GM19239 (cell line): ENCODE measurements at places on chromosomes 7 and 10.

- no peak for DNase-seq
These were observed 898.1 kb downstream of the XPNPEP1 start for GRCh38 chr10:109025172-109025571.

DNA sequence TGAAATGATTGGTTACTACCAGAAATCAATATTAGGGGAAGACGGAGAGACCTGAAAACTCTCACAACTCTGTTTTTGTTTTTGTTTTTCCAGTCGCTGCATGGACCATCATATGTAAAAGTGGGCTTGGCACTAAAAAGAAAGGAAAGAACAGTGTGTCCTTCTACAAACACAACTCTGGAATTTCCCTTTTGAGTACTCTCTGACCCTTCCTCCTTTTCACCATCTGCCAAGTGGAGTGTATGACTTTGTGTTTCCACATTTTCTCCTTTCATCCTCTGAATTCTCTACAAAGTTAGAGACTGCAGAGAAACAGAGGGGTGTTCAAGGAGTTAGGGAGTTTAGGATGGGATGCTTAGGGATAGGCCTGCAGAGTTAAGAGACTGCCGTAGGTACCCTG lies 92.0 kb downstream of the MDFIC start:
- DNase-seq, result no peak

DNA sequence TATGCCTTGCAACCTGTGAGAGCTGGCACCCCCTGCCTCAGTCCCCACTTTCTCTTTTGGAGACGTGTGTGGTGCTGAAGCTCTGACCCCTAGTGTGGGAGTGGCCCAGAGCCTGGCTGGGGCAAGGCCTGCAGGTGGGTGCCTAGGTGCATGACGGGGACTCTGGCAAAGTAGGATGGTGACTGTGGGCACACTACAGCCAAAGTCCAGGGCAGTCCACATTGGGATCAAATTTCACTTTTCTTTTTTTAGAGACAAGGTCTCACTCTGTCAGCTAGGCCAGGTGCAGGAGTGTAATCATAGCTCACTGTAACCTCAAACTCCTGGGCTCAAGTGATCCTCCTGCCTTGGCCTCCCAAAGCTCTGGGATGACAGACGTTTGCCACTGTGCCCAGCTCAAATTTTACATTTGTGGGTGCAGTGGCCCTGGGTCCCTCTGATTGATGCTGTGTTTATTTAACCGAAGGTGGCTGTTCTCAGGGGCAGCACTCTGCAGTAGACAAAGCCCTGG lies 52.3 kb downstream of the NEURL1 start:
- no peak for DNase-seq

GRCh38 chr7:39144420-39144819 lies 166.7 kb downstream of the POU6F2 start:
- DNase-seq, result no peak

DNA sequence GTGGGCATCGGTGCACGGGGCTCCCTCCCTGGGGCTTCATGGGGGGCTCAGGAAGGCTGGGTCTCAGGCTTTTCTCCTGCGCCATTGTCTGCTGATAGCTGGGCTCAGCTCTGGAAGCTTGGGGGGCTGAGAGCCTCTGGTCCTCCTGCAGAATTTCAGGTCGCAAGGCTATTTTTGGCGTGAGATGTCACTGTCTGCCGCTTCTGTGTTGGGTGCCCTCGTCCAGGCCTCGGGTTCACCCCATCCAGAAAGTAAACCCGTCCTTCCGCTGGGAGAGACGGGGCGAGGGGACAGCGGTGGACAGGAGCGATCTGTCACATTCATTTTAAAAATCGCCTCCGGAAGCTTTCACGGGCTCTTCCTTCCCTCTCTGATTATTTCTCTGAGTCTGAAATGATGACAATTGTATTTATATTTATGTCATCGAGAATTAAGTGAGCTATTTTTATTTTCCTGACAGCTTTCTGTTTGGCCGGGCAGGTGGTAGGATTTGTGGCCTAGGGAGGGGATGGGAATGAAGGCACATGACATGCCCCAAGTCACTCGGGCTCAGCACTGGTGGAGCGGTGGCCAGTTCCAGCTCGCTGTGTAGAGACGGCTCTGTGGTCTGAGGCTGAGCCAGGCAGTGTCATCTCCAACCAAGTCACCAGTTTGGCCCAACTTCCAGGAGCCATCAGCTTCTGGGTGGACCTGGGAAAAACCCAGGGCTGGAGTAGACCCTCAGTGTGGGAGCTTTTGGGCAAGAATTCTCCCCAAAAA lies 40.7 kb upstream of the AP5Z1 start:
- no peak for DNase-seq

GRCh38 chr10:111598433-111599059 lies 521.7 kb downstream of the ADRA2A start:
- DNase-seq, result peak; percentile 27
